ENCODE measurements at places on chromosomes 4 and X.

GRCh38 chr4:164734484-164734883, 19.4 kb upstream of the SMIM31 start:
- DNase-seq, result no peak

DNA sequence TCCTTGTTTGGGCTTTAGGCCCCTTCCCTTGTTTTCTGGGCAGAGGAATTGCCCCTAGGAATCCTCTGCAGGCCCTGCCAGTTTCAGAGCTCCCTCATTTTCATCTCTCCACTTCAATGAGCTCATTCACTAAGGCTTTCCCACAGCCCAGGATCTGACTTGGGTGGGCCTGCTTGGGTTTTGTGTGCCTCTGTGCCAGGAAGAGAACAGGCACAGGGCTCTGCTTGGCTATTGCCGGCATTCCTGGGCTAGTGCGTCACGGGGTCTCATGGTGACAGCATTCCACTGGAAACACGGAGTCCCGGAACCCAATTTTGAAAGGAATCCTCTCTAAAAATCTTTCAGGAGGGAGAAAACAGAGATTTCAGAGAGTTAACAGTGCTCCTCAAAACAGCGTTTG, 150.5 kb downstream of the VCX3A start:
- DNase-seq, result no peak

- DNase-seq, result no peak
Observed at GRCh38 chr4:158809611-158810486, 41.0 kb downstream of the FNIP2 start.

DNA sequence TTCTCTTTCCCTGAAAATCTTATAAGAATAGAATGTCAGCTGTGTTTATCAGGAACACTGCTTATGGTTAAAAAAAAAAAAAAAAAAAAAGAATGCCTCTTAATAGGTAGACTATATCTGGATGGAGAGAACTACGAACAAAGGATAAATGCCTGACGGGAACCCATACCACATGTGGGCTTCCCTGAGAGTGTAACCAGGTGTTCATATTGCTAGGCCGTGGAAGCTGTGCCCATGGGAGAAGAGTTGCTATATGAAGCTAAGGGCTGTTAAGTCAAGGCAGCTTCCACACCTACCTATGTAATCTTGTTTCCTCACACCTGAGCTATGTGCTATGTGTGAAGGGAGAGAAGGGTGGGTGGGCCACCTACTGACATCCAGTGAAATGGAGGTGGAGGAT, 27.3 kb downstream of the TMEM184C start:
- no peak for DNase-seq

GRCh38 chr4:77820649-77821561, 1.7 kb upstream of the CNOT6L start:
- no peak for DNase-seq

DNA sequence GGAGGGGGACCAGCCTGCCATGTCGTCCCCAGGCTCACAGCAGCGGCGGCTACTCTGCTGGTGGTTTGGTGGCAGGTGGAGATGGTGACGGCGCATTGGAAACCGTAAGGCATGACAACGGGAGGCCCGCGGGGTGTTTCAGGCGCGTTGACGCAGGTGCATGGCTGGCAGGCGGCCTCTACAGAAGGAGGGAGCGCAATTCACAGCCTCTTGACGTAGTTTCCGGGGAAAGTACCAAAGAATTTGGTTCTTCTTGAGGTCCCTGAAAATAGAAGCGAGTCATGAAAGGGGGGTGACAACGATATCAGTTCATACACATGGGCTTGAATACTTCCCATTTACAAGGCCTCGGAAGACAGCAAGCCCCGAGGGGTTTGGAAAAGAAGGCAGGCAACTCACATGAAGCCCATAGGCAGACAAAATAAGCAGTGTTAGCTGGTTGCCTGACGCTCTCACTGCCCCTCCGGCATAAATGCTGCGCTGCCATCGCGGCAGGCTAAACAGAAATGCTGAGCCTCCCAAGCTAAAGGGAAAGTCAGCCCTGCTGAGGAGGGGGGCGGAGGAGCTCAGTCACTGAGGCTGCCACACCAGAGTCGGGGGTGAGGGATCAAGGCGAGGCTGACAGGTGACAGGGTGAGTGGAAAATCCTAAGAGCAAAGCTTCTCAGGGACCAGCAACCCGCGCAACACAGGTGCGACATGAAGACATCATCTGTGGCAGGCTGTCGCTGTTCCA, 52.3 kb upstream of the PDLIM3 start:
- no peak for DNase-seq

- DNase-seq, result no peak
Observed at GRCh38 chr4:26008737-26009136, 94.7 kb downstream of the SMIM20 start.

GRCh38 chrX:154698630-154699248, 45.4 kb upstream of the CTAG2 start:
- DNase-seq, result no peak

DNA sequence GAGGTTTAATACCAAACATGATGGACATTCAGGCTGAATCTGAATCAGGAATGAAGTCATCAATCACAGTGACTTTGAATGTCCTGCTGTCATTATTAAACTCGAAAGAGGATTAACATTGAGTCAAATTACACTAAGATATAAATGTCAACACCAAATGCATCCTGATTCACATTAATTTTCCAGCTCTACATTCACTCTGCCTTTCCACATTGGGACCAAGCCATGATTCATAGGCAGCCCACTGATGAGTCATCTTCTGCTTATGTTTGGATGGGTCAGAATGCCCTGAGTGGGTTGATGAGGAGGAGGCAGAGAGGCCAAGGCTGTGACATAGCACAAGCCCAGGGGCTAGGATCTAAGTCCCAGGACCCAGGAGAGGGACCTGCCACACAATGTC, 247.6 kb upstream of the RPS6KA3 start:
- no peak for DNase-seq

GRCh38 chr4:89275587-89275986, 32.0 kb downstream of the GPRIN3 start:
- DNase-seq, result no peak

DNA sequence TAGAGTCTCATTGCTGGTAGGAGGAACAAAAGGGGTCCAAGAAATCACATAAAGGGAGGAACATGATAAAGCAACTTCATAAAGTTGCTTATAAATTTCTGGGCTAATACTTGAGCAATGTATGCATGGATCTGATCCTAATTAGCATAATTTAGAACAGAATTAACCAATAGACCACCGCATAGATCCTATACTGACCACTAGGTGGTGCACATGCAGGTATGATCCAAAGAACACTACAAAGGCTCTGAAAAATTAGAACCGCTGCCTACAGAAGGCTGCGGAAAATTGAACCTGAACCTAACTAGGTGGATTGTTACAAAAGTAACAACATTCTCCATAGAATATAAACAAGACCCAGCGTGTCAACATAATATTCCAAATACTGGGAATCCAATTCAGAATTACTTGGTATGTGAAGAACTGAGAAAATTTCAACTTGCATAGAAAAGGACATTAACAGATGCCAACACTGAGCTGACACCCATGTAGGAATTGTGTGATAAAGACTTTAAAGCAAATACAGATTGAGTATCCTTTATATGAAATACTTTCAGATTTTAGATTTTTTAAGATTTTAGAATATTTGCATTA, 23.3 kb downstream of the BRCC3 start:
- no peak for DNase-seq

DNA sequence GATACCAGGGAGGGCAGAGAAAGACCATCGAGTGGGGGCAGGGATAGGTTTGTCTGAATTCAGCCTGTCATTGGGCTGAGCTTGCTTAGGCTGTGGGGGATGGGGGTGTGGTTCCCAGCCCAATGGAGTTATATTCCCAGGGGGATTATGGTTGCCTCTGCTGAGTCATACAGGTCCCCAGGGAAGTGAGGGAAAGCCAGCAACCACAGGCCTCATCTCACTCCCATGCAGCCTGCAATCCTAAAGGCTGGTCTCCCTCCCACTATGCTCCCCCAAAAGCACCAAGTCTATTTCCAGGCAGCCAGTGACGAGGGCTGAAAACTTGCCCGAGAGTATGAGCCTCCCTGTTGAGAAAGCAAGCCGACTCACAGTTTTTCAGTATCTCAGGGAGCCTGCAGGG, 39.3 kb downstream of the AFM start:
- DNase-seq, result no peak

- DNase-seq, result no peak
Observed at GRCh38 chr4:83751336-83751949, 215.5 kb downstream of the GPAT3 start.

DNA sequence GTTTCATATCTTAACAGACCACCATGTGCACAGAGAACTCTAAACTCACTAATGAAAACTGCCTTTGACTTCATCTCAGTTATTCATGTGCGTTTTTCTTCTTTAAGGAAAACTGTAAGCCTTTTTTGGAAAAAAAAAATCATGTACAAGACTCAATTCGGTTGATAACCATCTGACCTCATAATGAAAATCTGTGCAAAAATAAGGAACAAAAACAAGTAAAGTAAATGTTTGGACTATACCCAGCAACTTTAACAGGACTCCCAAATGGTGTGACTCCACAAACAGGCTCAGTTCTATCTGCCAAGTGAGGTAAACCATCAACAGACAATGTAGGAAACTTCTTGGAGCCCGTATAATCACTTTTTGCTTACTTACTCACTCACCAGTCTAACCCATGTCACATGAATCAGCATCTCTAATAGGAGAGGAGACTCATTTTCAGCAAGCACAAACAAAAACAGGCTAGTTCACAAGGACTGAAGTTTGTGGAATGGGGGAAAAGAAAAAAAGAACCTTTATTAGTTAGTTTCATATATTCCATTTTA, 9.3 kb downstream of the APOO start:
- no peak for DNase-seq

DNA sequence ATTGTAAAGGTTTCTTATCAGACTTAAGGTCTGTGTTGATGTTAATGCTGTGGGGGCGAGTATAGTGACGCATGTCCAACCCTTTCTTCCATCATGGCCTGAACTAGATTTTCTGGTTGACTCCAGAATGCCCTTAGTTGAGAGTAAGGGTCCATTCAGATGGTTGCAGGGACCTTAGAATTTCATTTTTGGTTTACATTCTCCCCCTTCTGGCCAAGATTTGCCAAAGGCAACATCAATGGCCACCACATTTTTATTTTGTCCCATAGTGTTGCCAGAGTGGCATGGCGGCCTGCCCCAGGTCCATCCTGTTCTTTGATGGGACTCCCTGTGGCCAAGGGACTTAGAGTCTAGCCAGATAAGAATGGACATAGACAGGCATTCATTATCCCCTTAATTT, 368.5 kb downstream of the GPM6A start:
- DNase-seq, result no peak

DNA sequence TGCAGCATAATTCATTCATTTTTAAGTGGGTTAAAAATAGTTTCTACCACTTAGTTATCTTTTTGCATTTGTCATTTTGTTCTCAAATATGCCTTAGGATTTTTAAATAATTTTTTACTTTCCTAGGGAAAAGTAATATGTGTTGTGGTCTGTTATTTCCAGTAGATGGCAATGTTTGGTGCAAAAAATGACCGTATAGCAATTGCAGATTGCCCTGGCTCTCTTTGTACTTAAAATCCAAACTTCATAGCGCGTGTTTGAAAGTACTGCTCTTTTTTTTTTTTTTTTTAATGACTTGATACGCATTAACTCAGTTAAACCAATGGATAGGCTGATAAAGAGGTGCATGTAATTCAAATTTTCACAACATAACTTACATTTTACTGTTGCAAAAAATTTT, 74.4 kb upstream of the RBMX start:
- DNase-seq, result no peak

- no peak for DNase-seq
Observed at GRCh38 chrX:3094261-3094660, 53.0 kb downstream of the ARSF start.

- DNase-seq, result no peak
Observed at GRCh38 chr4:161920304-161921052, 243.3 kb downstream of the FSTL5 start.

DNA sequence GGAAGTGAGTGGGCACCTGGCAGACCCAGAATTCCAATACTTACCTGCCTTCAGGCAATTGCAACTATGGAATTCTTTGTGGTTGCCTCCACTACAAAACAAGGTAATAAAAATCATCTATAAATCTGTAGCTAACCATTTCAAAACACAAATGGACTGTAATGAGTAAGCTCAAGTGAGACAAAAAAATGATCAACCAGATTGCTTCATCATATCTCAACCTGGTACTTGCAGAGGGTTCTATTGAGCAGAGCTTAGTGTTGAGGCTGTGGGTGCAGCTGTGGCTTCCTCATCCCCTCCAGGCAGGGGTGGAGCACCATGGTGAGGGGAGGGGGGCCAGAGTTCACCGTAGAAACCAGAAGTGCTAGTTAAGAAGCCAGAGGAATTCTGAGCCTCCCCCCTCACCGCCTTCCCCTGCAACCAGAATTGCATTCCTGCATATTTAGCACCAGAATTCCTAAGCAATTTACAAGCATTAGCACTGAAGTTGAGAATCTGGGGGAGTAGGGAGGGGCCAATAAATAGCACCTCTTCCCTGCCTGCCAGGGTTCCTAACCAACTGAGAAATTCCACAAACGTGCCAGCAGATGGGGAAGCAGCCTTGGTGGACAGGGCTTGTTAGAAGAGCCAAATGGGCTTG, 11.5 kb downstream of the CTAG1A start:
- no peak for DNase-seq

DNA sequence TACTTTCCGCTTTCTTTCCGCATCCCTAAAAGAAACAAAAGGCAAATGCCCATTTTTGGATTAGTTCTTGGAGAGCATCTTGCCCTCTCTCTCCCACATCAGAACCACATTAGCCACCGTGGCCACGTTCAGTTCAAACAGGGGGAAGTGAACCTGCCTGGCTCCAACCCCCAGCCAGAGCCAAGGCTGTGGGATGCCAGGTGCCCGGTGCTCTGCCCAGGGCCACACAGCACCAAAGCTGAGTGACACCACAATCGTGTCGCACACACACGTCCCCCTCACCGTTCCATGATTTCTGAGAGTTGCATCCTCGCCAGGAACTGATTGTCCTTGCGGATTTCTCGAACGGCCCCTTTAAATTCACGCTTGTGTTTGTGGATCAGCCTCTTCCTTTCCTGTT, 24.3 kb downstream of the NOP14 start:
- DNase-seq, result no peak

- no peak for DNase-seq
Observed at GRCh38 chr4:153546280-153546679, 80.1 kb downstream of the TMEM131L start.

DNA sequence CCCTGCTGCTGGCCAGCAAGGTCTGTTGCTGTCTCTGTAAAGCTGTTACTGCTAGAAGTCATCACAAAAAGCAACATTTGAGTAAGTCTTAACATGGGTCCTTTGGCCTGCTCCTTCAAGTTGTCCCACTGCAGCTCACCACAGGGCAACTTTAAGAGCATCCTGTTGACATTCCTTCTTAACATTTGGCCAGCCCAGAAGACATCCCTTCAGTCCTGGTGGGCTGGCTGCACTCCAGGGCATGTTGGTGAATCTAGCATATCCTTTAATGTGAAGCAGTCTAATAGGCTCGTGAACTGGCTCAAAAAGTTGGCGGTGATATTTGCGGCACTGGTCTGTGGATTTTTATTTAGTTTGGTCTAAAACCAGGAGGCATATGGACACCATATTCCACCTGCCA, 92.2 kb upstream of the MAML3 start:
- no peak for DNase-seq

GRCh38 chr4:133484287-133484686, 335.2 kb downstream of the PCDH10 start:
- no peak for DNase-seq

GRCh38 chrX:107748506-107748905, 27.1 kb downstream of the TSC22D3 start:
- no peak for DNase-seq

- DNase-seq, result no peak
Observed at GRCh38 chr4:15250021-15250441, 177.8 kb upstream of the C1QTNF7 start.
